GM23338 (cell line): ENCODE measurements at places on chromosomes 6 and 20.

GRCh38 chr6:33206864-33207551 lies 1.3 kb upstream of the RING1 start:
- peaks cover 39% of the 10 kb centered on the region for H3K4me1 ChIP-seq
- peaks cover 63% of the 10 kb centered on the region for H3K27me3 ChIP-seq
- DNase-seq: peak; percentile 41
- peaks cover 11% of the 10 kb centered on the region; the same call in 1 of the 2 replicates for H3K36me3 ChIP-seq
- H3K4me3 ChIP-seq: peak overlapping the region; percentile 96

DNA sequence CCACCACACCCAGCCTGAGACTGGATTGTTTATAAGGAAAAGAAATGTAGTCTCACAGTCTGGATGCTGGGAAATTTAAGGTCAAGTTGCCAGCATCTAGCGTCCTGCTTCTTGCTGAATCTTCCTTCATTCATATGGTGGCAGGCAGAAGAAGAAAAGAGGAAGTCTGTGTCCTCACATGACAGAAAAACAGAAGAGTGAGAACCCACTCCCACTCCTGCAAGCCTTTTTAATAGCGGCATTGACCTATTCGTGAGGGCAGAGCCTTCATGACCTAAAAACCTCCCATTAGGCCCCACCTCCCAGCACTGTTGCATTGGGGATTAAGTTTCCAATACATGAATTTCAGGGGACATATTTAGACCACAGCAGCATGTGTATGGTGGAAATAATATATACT lies 160.8 kb upstream of the BMP2 start:
- H3K4me3 ChIP-seq: no peak overlapping the region
- H3K27me3 ChIP-seq: no peaks in the 10 kb centered on the region
- no peak for DNase-seq
- H3K36me3 ChIP-seq: no peaks in the 10 kb centered on the region
- H3K4me1 ChIP-seq: no peaks in the 10 kb centered on the region
- no peak overlapping the region for H3K27ac ChIP-seq

GRCh38 chr20:3371754-3372153 lies 35.7 kb downstream of the DNAAF9 start:
- H3K36me3 ChIP-seq: peaks cover 4% of the 10 kb centered on the region; the same call in 1 of the 2 replicates
- H3K4me3 ChIP-seq: no peak overlapping the region
- no peaks in the 10 kb centered on the region for H3K4me1 ChIP-seq
- no peak for DNase-seq
- H3K27me3 ChIP-seq: no peaks in the 10 kb centered on the region

GRCh38 chr6:84166395-84166794 lies 61.0 kb downstream of the CEP162 start:
- H3K36me3 ChIP-seq: no peaks in the 10 kb centered on the region
- no peak overlapping the region for H3K27ac ChIP-seq
- H3K27me3 ChIP-seq: no peaks in the 10 kb centered on the region
- H3K4me1 ChIP-seq: no peaks in the 10 kb centered on the region

GRCh38 chr20:24059174-24059573 lies 70.6 kb upstream of the GGTLC1 start:
- H3K4me3 ChIP-seq: no peak overlapping the region
- peak; percentile 13 for DNase-seq
- no peak overlapping the region for H3K27ac ChIP-seq
- H3K27me3 ChIP-seq: no peaks in the 10 kb centered on the region
- H3K36me3 ChIP-seq: no peaks in the 10 kb centered on the region
